ENCODE measurements at places on chromosomes 12 and 14.

GRCh38 chr12:112564160-112564784 is 145.5 kb downstream of the PTPN11 start:
- DNase-seq, result no peak

DNA sequence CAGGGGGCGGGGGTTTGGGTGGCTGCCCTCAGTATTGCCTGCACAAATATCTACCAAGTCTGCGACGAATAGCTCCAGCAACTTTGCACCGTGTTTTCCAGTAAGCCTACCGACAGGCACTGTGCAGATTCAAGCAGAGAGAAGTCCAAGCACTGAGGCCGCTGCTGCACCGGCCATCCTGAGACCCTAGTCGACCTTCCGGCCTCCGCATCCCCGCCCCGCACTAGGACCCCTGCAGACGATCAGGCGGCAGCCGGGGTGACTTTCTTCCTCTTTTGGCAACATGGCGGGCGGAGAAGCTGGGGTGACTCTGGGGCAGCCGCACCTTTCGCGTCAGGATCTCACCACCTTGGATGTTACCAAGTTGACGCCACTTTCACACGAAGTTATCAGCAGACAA is at the start of gene EIF2S3B:
Gene EIF2S3B (plus strand): TSS at position 271 of the 400 bp plus-strand sequence. CDS start 13 bp downstream, at position 284.
- DNase-seq, result no peak

DNA sequence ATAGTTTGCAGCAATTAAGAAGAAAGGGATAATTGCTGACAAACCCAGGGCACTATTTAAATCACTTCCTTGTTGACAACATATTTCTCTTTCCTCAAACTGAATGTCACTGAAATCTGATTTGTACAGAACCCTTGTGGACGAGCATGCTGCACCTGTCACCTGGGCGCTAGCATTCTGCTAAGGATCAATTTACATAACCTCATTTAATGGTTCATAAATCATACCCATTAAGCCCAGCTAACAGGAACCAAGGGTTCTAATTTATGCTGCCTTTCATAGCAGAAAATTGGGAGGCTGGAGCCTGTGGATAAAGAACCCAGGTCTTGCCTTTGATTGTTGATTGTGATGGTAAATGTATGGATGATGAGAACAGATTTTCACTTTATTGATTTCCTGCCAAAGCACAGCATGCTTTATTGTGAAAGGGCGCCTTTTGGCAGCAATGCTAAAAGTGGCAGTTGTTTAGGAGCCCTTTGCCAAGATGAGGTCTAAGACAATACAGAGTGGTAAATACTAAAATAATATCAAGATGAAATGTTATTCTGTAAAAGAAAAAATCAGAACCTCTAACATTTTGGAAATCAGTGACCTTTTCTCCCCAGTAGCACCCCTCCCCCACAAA is 95.4 kb downstream of the NKX2-1 start:
- DNase-seq, result no peak

DNA sequence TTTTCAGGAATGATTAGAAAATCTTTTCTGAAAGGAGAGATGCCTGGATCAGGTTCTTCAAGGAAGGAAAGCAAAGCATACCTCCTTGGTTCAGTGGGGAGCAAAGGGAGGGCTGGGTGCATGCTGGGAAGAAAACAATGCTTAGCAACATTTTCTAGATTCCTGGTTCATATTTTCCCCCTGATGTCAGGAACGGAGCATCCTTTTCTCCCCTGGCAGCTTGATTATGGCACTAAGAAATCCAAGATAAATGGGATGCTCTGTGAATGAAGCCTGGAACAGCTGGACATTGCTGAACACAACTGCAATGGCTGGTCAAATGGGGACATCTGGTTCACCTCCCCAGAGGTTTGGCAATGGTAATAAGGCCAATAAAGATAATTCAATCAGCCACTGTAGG is 50.9 kb downstream of the KCNA5 start:
- DNase-seq, result no peak

DNA sequence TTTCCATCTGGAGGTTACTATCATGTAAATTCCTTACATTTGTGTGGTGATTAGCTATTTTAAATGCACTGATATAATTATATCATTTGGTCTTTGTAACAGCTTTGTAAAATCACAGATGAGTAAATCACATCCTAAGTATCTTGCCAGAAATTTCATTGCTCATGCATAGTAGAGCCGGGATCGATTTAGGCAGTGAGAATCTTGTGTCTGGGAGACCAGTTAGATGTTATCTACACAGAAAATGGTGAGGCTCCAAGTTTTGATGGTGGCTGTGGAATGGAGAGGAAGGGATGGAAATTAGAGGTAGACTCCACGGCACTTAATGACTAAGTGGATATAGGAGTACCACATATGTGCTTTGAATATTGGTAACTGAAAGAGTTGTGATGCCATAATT is 156.3 kb downstream of the MSRB3 start:
- no peak for DNase-seq

DNA sequence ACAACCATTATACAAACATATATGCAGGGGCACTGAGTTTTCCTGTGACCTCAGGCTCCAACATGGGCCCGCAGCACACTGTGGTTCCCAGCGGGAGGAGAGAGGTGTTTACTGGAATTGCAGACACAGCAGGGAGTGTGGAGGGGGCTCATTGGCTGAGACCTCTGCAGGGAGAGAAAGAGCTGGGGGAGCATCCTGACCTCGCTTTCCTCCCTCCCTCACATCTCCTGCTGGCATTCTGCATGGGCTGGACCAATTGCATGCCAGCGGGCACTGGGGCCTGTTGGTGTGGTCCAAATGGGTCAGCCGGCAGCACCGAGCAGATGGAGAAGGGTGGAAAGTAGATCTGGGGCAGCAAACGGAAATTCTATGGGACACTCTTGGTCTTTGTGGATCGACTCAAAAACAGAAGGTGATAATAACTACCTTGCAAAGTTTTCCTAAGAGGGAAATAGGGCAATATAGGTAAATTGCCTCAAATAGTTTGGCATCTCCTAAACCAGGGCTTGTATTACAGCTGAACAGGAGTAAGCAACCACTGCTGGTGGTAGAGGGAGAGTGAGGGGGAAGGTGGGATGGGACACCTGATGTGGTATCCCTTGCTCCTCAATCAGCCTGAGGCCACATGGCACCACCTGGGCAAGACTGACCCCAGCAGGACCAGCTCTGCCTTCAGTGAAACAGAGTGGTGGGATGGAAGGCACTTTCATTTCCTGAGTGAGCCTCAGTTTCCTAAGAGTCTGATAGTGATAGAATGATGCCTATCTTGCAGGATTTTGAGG is 86.9 kb downstream of the NTF3 start:
- no peak for DNase-seq

Measured in stimulated activated CD8-positive, alpha-beta memory T cell treated with anti-CD3 and anti-CD28 coated beads, Interleukin-7, amount 100 ng/mL, for 4 hours (primary cell).